Psoas muscle (tissue), 8 donors: ENCODE measurements at places on chromosomes 12 and 14.

- no peak for DNase-seq
These were observed 11.0 kb upstream of the CREBL2 start for GRCh38 chr12:12600659-12601058.

- no peak for DNase-seq
These were observed 2.9 kb downstream of the MYL6 start for GRCh38 chr12:56160894-56161689.

- no peak for DNase-seq
These were observed 19.4 kb downstream of the LMO3 start for GRCh38 chr12:16586350-16587109.

- DNase-seq = no peak
These were observed 10.7 kb upstream of the MCRS1 start for GRCh38 chr12:49578471-49579112.

- DNase-seq = no peak
These were observed 22.3 kb upstream of the ELK3 start for GRCh38 chr12:96171905-96172304.

- no peak for DNase-seq
These were observed 3.5 kb downstream of the CLEC9A start for GRCh38 chr12:10033783-10034545.

- no peak for DNase-seq
These were observed 384.3 kb downstream of the ADAMTS20 start for GRCh38 chr12:43167691-43168090.
